ENCODE measurements at places on chromosomes 7 and 10. TPM values are rescaled to one million over a fixed set of nuclear protein-coding genes. Genes with fewer than 3 reads are reported as not detected.

The VWA2 gene
- 1.0 TPM for polyA plus RNA-seq

The AGAP9 gene
- polyA plus RNA-seq, result 4.8 TPM

The OR13A1 gene
- polyA plus RNA-seq, result 0.32 TPM

DNA sequence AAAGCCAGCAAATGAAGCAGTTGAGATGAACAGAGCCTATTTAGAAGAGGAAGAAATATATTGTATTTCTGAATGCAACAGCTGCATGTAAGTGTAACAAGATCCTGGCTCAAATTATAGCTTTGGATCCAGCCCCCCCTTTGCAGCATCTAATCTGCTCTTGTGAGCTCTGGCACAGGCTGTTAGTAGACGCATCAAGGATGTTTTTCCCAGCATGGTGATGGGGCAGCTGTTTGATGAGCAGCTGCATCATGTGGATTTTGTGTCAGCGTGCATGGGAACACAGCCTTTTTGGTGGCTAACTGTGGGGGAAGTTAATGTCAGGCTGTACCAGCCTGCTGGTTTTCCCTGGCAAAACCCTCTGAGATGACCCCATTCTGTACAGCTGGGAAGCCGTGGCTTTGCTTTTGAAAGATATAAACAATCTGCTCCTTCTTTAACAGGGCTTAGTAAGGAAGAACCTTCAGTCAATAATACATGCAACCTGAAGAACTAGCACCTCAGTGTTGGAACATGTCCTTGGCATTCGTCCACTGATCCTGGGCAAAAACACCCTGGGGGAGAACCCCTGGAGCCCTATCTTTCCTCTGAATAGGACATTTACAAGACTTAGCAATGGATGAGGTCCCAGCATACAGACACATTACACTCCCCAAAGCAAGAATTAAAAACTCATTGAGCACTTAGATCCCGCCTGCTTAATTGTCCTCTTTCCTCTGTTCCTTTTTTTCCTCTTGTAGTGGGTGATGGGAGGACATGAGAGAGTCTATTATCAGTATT, 70.6 kb downstream of the NPS start:
- DNase-seq, result peak; percentile 18

DNA sequence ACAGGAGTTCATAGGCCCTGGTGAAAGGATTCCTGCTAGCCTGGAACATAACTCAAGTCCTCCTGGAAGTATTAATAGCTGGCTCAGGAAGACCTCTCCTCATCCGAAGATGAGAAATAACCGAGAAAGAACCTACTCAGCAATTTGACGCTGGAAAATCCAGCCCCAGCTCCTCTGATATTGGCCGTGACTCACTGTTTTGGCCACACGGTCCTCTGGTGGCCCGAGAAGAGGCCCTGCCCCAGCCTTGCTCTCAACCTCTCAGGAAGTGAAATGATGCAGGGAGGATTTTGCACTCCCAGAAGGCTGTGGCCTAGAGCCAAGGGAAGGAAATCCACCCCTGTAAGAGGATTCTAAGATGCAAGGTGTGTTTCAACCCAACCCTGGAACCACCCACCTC, 121.6 kb downstream of the MTPAP start:
- no peak for DNase-seq

GRCh38 chr7:33444511-33444910, 315.1 kb downstream of the BBS9 start:
- DNase-seq, result no peak

GRCh38 chr10:27188897-27189296, 33.7 kb downstream of the MASTL start:
- DNase-seq, result no peak

Measured in urinary bladder (tissue), 4 donors.